WTC11 (cell line): ENCODE measurements at places on chromosomes 6 and 20.

GRCh38 chr6:106977246-106977645 is 2.7 kb upstream of the CD24 start:
- H3K4me3 ChIP-seq = no peak overlapping the region
- H3K36me3 ChIP-seq = peaks cover 16% of the 10 kb centered on the region
- H3K4me1 ChIP-seq = peaks cover 48% of the 10 kb centered on the region
- no peak for DNase-seq
- no peaks in the 10 kb centered on the region for H3K27me3 ChIP-seq

GRCh38 chr20:856361-856775 is 22.9 kb downstream of the FAM110A start:
- no peak for DNase-seq
- H3K4me3 ChIP-seq = no peak overlapping the region
- peaks cover 16% of the 10 kb centered on the region for H3K4me1 ChIP-seq
- H3K36me3 ChIP-seq = no peaks in the 10 kb centered on the region

DNA sequence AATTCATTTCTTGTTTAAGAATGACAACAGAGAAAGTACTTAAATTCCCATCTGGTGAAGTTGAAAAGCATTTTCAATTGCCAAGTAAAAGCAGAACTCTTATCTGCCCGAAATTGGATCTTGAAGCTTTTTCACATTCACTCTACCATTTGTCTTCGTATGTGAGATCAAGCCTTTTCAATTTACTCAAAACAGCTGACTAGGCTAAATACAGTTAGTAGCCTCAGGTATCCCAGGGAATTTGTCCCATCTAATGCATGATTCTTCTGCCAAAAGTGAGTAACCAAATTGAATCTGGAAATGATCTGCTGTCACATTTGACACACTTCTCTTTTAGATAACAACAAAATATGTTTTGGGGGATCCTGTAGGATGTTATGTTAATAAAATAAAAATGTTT is 596.8 kb upstream of the HS3ST5 start:
- no peak overlapping the region for H3K4me3 ChIP-seq
- peaks cover 17% of the 10 kb centered on the region for H3K4me1 ChIP-seq
- peaks cover 2% of the 10 kb centered on the region for H3K36me3 ChIP-seq
- H3K27ac ChIP-seq = no peak overlapping the region
- no peak for DNase-seq
- peaks cover 32% of the 10 kb centered on the region for H3K27me3 ChIP-seq

- H3K4me1 ChIP-seq = no peaks in the 10 kb centered on the region
- no peaks in the 10 kb centered on the region for H3K36me3 ChIP-seq
- H3K4me3 ChIP-seq = no peak overlapping the region
- no peak overlapping the region for H3K27ac ChIP-seq
- peak; percentile 62 for DNase-seq
- H3K27me3 ChIP-seq = peaks cover 3% of the 10 kb centered on the region; the same call in 1 of the 2 replicates
These were observed 185.4 kb upstream of the SLC24A3 start for GRCh38 chr20:19026901-19027644.

DNA sequence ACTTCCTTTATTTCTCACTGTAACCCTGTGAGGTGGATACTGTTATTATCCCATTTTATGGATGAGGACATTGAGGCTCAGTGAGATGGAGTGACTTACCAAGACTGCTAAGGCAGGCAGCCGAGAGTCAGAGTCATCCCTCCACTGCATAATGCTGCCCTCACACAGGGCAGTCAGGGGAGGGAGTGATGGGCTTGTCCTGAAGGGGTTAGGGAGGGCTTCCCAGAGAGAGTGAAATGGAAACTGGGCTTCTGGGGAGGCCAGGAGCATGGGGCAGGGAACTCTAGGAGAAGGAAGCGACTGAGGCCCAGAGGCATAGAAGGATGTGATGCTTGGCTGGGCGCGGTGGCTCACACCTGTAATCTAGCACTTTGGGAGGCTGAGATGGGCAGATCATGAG is 31.1 kb downstream of the TM9SF4 start:
- no peak for DNase-seq
- H3K27me3 ChIP-seq = no peaks in the 10 kb centered on the region
- no peaks in the 10 kb centered on the region for H3K4me1 ChIP-seq

DNA sequence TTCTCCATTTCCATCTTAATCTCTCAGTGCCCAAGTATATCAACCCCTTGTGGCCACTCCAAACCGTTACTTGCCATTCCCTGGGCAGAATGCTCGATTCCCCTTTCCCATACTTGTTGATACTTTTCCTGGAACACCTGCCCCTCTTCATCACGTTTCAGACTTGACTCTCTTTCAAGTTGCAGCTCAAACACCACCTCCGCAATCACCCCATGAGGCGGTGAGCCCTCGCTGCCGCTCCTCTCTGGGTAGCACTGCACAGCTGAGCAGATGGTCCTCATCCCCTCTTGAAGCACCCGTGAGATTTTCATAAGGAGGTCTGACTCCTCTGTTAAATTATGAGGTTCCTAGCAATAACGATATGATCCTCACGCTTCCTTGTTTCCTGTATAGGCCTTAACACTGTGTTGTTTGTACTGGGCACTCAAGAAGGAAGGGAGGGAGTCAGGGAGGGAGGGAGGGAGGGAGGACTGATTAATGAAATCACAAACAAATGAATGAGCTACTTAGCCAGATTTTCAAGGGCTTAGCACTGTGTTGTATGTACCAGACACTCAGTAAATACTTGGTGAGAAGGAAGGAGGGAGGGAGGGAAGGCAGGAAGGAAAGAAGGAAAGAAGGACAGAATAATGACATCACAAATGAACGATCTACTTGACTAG is 8.0 kb upstream of the UQCC2 start:
- DNase-seq = no peak
- no peaks in the 10 kb centered on the region for H3K36me3 ChIP-seq
- H3K27ac ChIP-seq = no peak overlapping the region

- no peaks in the 10 kb centered on the region; the same call in 1 of the 2 replicates for H3K36me3 ChIP-seq
- H3K27me3 ChIP-seq = no peaks in the 10 kb centered on the region; the same call in 1 of the 2 replicates
- no peak overlapping the region for H3K4me3 ChIP-seq
- no peak overlapping the region for H3K27ac ChIP-seq
These were observed 38.8 kb downstream of the SLC22A3 start for GRCh38 chr6:160386869-160387530.

- no peaks in the 10 kb centered on the region for H3K36me3 ChIP-seq
- H3K27me3 ChIP-seq = no peaks in the 10 kb centered on the region
- H3K4me1 ChIP-seq = no peaks in the 10 kb centered on the region
- no peak for DNase-seq
- H3K4me3 ChIP-seq = no peak overlapping the region
These were observed 42.8 kb downstream of the LAMA2 start for GRCh38 chr6:128925765-128926164.

- DNase-seq = no peak
- H3K4me3 ChIP-seq = no peak overlapping the region
- no peak overlapping the region for H3K27ac ChIP-seq
- no peaks in the 10 kb centered on the region for H3K4me1 ChIP-seq
These were observed 138.7 kb downstream of the RFPL4B start for GRCh38 chr6:112485827-112486212.

DNA sequence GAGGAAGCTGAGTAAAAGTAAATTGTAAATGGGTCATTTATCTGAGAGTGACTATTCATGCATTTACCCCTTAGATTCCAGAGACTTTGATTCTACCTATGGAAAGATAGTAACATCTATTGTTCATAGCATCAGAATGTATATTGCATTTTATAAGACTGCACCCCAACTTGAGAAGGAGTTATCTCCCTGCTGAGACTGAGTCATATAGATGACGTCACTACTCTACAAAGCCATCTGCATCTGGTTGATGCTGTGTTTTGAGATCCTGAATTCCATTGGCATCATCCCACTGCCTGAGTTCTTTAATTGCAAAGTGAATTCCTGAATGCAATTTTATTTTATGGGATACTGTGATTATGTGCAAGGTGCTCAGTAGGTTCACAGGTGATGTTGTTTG is 444.0 kb upstream of the SLC35B3 start:
- H3K27me3 ChIP-seq = no peaks in the 10 kb centered on the region
- H3K4me3 ChIP-seq = no peak overlapping the region
- H3K27ac ChIP-seq = no peak overlapping the region
- no peak for DNase-seq

DNA sequence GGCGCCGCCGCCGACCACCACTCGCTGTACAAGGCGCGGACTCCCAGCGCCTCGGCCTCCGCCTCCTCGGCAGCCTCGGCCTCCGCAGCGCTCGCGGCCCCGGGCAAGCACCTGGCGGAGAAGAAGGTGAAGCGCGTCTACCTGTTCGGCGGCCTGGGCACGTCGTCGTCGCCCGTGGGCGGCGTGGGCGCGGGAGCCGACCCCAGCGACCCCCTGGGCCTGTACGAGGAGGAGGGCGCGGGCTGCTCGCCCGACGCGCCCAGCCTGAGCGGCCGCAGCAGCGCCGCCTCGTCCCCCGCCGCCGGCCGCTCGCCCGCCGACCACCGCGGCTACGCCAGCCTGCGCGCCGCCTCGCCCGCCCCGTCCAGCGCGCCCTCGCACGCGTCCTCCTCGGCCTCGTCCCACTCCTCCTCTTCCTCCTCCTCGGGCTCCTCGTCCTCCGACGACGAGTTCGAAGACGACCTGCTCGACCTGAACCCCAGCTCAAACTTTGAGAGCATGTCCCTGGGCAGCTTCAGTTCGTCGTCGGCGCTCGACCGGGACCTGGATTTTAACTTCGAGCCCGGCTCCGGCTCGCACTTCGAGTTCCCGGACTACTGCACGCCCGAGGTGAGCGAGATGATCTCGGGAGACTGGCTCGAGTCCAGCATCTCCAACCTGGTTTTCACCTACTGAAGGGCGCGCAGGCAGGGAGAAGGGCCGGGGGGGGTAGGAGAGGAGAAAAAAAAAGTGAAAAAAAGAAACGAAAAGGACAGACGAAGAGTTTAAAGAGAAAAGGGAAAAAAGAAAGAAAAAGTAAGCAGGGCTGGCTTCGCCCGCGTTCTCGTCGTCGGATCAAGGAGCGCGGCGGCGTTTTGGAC is 2.0 kb downstream of the SOX4 start:
- no peaks in the 10 kb centered on the region; the same call in 1 of the 2 replicates for H3K27me3 ChIP-seq
- H3K27ac ChIP-seq = peak overlapping the region; percentile 98
- peaks cover 40% of the 10 kb centered on the region for H3K36me3 ChIP-seq
- peaks cover 24% of the 10 kb centered on the region for H3K4me1 ChIP-seq
- peak; percentile 22 for DNase-seq

- H3K36me3 ChIP-seq = no peaks in the 10 kb centered on the region; the same call in 1 of the 2 replicates
- no peak overlapping the region for H3K27ac ChIP-seq
- no peak overlapping the region for H3K4me3 ChIP-seq
- H3K27me3 ChIP-seq = no peaks in the 10 kb centered on the region
- H3K4me1 ChIP-seq = peaks cover 46% of the 10 kb centered on the region
These were observed 70.5 kb downstream of the SHLD1 start for GRCh38 chr20:5820738-5821137.

GRCh38 chr6:4057036-4057435 is 21.9 kb downstream of the FAM217A start:
- no peaks in the 10 kb centered on the region for H3K27me3 ChIP-seq
- H3K4me3 ChIP-seq = no peak overlapping the region
- no peak for DNase-seq
- peaks cover 77% of the 10 kb centered on the region for H3K36me3 ChIP-seq
- peaks cover 3% of the 10 kb centered on the region; the same call in 1 of the 2 replicates for H3K4me1 ChIP-seq

DNA sequence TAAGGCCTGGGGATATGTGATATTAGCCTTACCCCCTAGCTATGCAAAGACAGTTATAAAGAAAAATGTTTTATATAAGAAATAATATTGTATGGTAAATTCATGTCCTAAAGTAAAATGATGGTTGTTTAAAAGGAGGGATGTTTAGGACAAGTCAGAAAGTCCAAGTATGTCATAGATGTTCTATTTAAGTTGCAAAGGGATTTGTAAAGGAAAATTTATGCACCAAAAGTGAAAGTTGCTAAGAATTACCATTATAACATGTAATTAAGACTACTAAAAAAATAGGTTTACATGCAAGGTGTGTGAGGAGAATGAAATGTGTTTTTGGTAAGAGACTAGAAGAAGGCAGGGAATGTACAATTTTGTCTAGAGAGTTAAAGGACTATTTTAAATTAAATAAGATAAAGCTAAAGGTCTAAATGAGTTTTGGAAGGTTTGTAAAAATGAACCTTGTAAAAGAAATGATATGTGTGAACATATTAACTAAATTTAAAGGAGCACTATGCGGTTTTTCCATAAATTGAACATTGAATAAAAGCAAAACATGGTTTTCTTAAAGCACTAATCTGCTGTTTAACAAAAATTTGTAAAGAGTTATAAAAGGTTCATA is 22.7 kb upstream of the GOPC start:
- no peak overlapping the region for H3K4me3 ChIP-seq
- H3K27me3 ChIP-seq = peaks cover 2% of the 10 kb centered on the region; the same call in 1 of the 2 replicates
- H3K4me1 ChIP-seq = peaks cover 7% of the 10 kb centered on the region
- H3K36me3 ChIP-seq = peaks cover 74% of the 10 kb centered on the region

GRCh38 chr6:111576291-111576690 is 29.4 kb downstream of the TRAF3IP2 start:
- no peak overlapping the region for H3K4me3 ChIP-seq
- no peaks in the 10 kb centered on the region for H3K27me3 ChIP-seq
- H3K4me1 ChIP-seq = peaks cover 6% of the 10 kb centered on the region
- H3K27ac ChIP-seq = no peak overlapping the region
